Bronchial epithelial cell (primary cell): ENCODE measurements at places on chromosomes 5 and 9. TPM values are rescaled to one million over a fixed set of nuclear protein-coding genes. Genes with fewer than 3 reads are reported as not detected.

MAMDC4 gene
- 1.1 and 1.5 TPM in 2 replicates for total RNA-seq

OR1J2 gene
- total RNA-seq, result not detected in 2 replicates

ORM1 gene
- total RNA-seq, result not detected in 2 replicates

- DNase-seq, result peak; percentile 15
Observed at GRCh38 chr9:5869315-5870019, 21.2 kb upstream of the MLANA start.

DNA sequence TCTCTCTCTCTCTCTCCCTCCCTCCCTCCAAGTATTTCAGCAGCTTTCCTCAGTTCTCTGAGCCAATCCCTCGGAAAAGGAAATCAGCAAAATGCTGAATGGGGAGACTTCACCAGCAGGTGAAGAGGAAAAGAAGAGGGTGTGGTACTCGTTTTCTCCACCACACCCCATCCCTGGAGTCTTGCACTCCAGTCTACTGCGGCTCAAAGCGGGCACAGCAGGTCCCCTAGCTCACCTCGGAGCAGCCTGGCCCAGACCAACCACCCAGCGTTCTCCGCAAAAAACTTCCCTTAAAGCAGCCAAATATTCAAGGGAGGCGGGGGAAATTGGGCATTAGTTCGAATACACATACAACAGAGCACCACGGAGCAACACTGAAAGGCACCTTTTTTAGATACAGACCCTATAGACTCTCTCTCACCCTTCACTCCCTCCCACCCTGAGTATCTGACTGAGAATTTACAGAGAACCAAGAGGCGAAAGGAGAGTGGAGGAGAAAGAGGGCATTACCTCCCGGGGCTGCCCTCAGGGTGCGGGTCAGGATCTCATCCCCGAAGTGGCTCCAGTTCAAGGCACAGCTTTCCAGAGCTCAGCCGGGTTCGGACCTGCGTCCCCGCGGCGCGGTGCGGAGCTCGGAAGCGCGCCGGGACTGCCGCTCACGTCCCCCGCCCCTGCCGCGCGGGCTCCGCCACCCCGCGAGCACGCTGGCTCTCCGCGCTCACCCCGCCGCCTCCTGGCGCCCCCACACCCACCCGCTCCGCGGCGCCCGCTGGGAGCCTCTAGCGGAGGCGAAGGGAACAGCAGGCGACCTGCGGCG, 1638.5 kb upstream of the C9orf72 start:
- no peak for DNase-seq

GRCh38 chr5:173103411-173103810, 40.9 kb upstream of the BNIP1 start:
- DNase-seq, result no peak
